ENCODE measurements at places on chromosomes 3 and 15.

DNA sequence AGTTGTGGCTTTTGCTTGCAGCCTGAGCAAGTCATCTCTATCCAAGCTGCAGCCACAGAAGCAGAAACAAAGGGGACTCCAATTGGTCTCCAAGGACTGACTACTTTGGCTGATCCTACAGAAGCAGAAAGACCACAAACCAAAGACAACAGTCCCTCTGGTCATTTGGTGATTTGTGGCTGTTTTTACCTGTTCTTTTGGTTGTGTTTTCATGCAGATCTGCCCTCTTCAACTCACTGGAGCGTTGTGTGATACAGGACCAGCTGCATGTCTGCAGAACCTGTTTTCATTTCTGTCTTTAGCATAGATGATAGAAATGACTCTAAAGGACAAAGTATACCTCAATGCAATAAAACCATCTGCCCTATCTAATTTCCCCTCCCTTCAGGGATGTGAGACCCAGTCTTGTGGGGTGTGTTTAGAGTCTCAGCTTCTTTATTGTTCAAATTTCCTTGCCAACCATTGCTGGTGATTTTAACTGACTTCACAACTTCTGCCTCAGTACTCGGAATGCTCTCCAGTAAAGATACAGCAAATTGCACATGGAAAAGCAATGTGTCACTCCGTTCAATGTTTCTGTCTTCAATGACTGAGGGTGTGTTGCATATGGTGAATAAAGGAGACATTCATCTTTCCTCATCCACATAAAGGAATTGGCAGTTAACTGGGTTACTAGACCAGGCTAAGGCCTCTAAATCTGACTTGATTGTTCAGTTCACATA is 48.9 kb upstream of the SLC7A14 start:
- no peak for DNase-seq

- DNase-seq = no peak
Observed at GRCh38 chr3:143170074-143170473, 50.5 kb downstream of the CHST2 start.

GRCh38 chr3:133706033-133706432 is 40.2 kb upstream of the TF start:
- DNase-seq = no peak

GRCh38 chr3:138694287-138695007 is 85.9 kb downstream of the FAIM start:
- no peak for DNase-seq

DNA sequence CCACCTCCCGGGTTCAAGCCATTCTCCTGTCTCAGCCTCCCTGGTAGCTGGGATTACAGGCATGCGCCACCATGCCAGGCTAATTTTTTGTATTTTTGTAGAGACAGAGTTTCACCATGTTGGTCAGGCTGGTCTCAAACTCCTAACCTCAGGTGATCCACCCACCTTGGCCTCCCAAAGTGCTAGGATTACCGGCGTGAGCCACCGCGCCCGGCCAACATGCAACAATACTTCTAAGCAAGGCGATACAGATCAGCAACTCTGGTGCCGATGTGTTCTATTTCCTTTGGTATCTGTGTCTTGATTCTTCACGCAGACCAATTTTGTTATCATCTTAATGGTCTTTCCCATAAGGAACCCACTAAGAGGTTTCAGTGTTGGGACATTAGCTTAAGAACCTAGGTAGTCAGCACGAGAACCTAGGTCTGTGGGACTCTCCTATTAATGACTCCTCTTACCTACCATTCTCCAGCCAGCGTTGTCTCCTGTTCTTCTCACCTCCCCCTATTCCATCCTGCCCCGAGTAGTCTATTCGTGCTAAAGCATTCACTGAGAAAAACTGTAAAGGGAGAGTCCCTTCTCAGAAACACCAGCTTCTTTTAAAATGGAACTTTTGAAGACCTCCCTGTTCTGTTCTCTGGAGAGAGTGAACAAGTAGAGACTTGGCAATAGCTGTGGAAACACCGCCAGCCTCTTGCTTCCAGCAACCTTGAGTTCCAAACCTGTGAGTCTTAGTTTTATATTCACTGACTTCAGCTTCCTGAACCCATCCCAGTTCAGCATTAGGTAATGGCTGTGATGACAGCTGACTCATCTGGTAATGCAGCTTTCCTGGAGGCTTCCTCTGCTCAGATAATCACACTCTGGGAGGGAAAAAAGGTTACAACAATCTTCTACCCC is 61.2 kb downstream of the TSC22D2 start:
- peak; percentile 58 for DNase-seq

GRCh38 chr3:46093327-46093942 is 66.2 kb upstream of the XCR1 start:
- no peak for DNase-seq

GRCh38 chr15:51094606-51095569 is at the start of gene TNFAIP8L3:
Gene TNFAIP8L3, minus strand, starts transcription at chr15:51094906. Its CDS starts 311 bp downstream, at chr15:51094595.
- DNase-seq = peak; percentile 71

GRCh38 chr15:82810061-82810889 is 847 bp downstream of the WHAMM start:
- DNase-seq = peak; percentile 44

GRCh38 chr3:59265566-59265965 is 215.7 kb upstream of the CFAP20DC start:
- DNase-seq = no peak

- no peak for DNase-seq
Observed at GRCh38 chr3:32376115-32376514, 15.5 kb upstream of the CMTM7 start.

- no peak for DNase-seq
Observed at GRCh38 chr3:131819381-131820055, 215.3 kb downstream of the CPNE4 start.

- DNase-seq = no peak
Observed at GRCh38 chr15:58260205-58260724, 122.1 kb downstream of the AQP9 start.

DNA sequence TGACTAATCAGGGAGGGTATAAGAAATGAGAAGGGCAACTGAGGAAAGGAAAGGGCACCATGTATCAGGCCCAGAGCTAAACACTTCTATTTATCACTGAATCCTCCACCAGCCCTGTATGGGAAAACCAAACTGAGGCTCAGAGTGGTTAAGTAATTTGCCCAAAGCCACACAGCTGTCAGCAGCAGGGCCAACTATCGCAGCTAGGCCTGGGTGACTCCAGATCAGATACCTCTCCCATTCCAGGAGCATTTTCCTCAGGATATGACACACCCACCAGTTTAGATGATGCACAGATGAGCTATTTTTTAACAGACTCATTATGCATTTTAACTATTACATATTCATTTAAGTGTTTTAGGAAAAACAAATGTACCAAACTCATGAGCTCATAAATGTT is 14.5 kb downstream of the NUP210 start:
- no peak for DNase-seq

- no peak for DNase-seq
Observed at GRCh38 chr3:53040351-53040820, 5.5 kb downstream of the SFMBT1 start.

GRCh38 chr15:35751413-35752133 is 205.6 kb upstream of the DPH6 start:
- DNase-seq = peak; percentile 79

DNA sequence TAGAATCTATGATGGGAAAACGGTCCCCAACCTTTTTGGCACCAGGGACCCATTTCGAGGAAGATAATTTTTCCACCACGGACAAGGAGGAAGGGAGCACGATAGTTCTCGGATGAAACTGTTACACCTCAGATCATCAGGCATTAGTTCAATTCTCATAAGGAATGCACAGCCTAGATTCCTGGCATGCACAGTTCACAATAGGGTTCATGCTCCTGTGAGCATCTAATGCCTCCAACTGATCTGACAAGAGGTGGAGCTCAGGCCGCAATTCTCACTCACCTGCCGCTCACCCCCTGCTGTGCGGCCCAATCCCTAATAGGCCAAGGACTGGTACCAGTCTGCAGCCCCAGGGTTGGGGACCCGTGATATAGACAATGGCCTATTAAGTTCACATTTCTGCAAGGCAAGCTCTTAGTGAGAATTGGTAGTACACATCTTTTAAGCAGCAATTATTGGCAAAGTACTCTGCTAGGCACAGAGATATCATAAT is 26.5 kb downstream of the CD200R1 start:
- no peak for DNase-seq

GRCh38 chr3:10693457-10693856 is 122.6 kb upstream of the SLC6A11 start:
- no peak for DNase-seq

DNA sequence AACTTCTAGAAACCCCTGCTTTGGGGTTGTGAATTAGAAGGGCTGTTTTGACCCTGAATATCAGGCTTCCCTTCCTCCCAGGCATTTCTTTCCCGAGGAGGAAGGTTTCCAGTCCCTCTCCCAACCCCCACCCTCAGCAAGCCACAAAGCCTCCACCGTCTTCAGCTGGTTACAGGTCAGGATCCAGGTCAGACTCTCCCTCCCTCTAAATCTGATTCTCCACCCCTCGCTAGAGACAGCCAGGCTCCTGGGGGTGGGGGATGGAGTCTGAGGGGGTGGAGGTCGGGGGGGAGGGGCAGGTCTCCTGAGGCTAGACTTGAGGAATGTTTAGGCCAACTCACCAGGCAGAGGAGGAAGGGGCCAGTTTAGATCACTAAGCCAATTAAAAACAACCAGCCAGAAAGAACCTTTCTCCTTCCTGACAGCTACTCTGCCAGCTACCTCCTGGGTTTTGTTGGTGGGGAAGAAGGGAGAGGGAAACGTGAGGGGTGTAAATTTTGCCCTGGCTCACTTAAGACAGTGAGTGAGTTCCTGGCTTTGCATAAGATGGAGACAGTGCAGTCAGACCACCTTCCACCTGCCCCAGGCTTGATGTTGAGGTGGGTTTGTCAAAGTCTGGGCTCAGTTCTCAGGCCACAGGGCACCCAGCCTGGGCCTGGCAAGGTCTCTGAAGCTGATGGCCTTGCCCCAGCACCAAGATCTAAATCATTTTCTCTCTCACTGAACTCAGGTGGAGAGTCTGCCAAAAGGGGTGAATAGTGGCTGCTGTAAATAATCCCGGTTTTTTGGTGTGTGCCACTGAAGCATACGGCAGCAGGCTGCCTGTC is 19.5 kb downstream of the BMF start:
- DNase-seq = no peak

DNA sequence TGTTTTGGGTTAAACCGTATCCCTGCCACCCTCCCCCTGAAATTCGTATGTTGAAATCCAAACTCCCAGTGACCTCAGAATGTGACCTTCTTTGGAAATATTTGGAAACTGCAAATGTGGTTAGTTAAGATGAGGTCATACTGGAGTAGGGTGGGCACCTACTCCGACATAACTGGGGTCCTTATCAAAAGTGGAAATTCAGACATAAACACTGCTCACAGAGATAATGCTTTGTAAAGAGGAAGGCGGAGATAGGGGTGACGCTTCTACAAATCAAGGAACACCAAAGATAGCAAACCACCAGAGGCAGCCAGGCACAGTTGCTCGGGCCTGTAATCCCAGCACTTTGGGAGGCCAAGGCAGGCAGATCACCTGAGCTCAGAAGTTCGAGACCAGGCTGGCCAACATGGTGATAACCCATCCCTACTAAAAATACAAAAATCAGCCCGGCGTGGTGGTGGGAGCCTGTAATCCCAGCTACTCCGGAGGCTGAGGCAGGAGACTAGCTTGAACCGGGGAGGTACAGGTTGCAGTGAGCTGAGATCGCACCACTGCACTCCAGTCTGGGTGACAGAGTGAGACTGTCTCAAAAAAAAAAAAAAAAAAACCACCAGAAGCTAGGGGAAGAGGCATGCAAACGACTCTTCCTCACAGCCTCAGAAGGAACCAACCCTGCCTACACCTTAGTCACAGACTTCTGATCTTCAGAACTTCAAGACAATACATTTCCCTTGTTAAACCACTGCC is 51.1 kb upstream of the CHD2 start:
- DNase-seq = no peak

DNA sequence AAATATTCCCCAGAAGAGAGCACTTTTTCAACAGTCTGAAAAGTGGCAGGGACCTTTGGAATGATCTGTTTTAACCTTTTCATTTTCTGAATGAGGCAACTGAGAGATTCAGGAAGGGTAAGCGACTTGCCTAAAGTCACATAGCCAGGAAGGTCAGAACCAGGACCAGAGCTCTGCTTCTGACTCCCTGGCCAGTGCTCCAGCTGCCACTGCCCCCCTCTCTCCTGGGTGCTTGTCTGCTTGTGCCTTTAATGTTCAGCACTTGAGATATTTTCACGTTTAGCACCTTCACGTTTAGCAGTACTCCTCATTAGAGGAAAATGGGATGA is 68.3 kb downstream of the SMAD3 start:
- no peak for DNase-seq

GRCh38 chr3:61679026-61679425 is 117.7 kb downstream of the PTPRG start:
- no peak for DNase-seq

- peak; percentile 48 for DNase-seq
Observed at GRCh38 chr3:172152874-172153273, 113.5 kb downstream of the FNDC3B start.

All from left cardiac atrium (tissue), 4 donors.